Stimulated activated CD4-positive, alpha-beta T cell treated with anti-CD3 and anti-CD28 coated beads, Interleukin-15, amount 100 ng/mL, for 48 hours (primary cell): ENCODE measurements at places on chromosomes 11 and 22.

GRCh38 chr11:131491503-131491902 is 121.1 kb downstream of the NTM start:
- no peak for DNase-seq

GRCh38 chr11:10293423-10294289 is at the start of gene SBF2:
Gene SBF2 (minus strand): TSS chr11:10294219. CDS start chr11:10294069, 150 bp downstream.
- DNase-seq, result peak; percentile 70

DNA sequence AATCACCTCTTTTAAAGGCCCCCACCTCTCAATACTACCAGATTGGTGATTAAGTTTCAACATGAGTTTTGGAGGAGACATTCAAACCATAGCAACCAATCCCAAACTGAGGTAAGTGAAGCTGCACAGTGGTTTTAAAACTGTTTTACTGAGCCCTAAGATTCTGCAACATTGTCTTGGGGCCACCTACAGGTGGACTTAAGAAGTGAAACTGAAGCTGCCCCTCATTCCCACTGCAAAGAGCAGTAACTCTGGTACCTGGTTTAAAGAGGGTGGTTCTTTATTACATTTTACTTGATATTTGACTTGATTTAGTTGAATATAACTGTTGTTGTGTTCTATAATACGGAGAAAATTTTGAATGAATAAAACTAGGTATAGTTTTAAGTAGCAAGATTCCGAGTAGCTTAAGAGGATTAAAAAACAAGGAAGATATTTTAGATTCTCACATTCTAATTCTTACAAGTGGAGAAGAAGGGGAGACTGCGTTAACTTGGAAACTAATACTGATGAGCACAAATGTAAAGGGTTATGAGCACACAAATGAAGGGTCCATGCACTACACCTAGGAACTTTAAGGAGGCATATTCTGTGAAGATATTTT is 26.7 kb downstream of the SYT9 start:
- no peak for DNase-seq

DNA sequence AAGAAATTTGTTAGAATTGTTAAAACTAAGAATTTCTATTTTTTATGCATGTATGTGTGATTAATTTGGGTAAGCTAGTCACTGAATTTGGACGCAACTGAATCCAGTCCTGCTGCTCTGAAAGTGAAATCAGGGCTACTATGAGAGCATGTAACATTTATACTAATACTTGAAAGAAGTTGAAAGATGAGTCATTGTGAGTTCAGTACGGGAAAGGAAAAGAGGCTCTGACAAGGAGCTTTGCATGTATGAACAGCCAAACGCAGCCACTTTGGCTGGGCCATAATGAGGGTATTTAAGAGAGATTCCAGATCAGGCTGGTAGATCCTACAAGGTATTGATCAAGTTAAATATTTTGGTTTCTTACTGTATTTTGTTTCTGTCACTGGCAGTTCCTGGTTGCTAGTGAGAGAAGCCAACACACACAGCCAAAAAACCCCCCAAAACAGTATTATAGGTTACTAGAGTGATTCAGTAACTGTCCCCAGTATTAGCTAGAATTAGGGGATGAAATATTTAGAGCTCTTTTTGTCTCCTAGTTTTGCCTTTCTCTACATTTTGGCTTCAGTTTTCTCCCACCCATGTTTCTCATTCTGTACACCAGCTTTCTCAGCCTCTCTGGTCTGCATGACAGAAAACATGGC is 14.1 kb downstream of the AASDHPPT start:
- no peak for DNase-seq

DNA sequence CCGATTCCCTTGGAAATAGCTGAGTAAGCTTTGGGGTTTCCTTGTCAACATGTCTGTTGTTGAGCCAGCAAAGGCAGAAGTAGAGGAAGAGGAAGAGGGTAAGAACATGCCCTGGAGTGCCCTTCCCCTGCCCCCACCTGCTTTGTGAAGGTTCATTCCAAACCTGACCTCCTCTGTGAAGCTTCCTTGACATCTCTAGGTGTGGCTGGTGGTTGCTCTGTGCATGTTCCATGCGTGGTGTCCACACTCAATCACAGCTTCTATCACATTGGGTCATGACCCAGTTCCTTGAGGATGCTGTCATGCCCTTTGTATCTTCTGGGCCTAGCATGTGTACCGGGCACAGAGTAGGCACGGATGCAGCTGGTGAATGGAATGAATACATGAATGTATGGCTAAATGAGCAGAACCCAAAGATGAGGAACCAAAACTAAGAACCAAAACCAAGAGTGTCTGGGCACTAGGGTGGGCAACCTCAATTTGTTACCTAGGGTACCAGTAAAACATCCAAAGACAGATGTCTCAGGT is 23.7 kb upstream of the FXYD6 start:
- DNase-seq, result no peak

DNA sequence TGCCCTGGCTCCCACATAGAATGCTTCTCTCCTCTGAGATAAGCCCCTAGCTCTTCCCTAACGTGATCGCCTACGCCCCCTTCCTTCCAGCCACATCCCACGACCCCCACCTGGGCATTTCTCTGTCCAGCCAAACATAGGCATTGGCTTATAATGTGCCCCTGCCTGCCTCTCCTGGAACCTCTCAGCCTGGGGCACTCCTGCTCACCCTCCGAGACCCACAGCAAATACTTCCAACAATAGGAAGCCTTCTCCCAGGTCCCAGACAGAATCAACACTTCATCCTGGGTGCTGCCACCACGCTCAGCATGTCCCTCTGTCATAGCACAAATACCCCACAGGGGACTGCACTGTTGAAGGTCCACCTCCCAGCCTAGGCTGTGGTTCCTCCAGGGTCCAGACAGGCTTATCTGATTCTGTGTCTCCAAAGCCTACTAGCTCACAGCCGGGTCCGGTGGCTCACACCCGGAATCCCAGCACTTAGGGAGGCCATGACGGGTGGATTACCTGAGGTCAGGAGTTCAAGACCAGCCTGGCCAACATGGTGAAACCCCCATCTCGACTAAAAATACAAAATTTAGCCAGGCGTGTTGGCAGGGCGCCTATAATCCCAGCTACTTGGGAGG is 24.2 kb upstream of the TMPRSS4 start:
- DNase-seq, result no peak

- DNase-seq, result no peak
Measured at GRCh38 chr11:134716582-134716981, 304.5 kb upstream of the B3GAT1 start.

GRCh38 chr22:46401370-46401769 is 65.9 kb downstream of the TRMU start:
- DNase-seq, result no peak

DNA sequence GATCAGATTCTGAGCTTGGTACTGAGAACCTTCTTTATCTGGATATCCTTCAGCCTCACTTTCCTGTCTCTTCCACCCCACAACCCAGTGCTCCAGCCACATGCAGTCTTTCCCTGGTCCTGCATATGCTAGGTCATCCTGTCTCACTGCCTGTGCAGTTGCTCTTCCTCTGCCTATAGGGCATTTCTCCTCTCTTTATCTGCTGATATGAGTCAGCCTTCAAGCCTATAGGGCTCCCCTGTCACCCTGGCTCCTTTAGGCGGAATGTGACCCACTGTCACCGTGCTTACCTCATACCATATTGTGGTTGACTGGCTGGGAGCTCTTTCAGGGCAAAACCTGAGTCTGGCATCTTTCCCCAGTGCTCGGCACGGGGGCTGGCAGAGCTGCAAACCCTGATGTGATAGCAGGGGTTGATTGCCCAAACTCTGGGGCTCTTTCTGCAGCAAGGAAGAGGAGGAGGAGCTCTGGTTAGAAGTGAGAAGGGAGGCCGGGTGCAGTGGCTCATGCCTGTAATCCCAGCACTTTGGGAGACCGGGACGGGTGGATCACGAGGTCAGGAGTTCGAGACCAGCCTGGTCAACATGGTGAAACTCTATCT is 26.3 kb downstream of the MEI1 start:
- DNase-seq, result no peak

- DNase-seq, result no peak
Measured at GRCh38 chr11:40306938-40307548, 1152.4 kb downstream of the LRRC4C start.

GRCh38 chr22:45450921-45451651 is 37.6 kb downstream of the RIBC2 start:
- no peak for DNase-seq

DNA sequence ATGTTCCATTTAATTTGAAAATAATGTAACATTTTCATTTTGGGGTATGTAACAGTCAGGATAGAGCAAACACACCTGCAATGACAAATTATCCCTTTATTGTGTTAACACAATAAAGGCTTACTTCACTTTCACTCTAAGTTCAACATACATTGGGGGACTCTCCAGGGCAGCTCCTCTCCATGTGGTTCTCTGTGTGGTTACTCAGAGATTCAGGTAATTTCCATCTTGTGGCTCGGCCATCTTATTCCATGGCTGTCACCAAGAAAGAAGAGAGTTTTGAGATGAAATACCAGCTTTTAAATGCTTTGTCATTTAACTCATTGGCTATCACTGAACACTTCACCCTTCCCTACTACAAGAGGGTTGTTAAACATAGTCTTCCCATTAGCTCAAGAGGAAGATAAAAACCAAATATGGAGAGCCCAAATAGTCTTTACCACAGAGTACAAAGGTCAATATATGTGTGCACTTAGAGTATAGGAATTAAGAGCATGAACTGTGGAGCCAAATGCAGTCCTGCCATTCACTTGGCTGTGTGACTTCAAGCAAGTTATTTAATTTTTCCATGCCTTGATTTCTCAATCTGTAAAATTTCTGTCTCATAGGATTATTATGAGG is 10.6 kb upstream of the TPH1 start:
- DNase-seq, result no peak

DNA sequence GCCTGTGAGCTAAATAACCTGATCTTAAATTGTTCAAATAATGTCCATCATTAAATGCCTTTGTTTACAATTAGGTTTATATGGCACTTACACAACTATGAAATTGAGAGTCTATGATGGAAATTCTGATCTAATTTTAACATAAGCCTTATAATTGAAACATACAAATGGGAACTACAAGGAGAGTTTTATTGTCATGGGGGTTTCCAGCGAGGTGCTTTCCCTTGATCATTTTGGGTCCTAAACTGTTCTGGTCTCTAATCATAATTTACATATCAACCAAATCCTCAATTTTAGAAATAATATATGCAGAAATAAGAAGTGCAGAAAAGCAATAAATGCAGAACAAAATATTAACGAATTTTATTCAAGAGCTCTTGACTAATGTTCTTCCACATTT is 44.9 kb downstream of the RRAS2 start:
- DNase-seq, result no peak

DNA sequence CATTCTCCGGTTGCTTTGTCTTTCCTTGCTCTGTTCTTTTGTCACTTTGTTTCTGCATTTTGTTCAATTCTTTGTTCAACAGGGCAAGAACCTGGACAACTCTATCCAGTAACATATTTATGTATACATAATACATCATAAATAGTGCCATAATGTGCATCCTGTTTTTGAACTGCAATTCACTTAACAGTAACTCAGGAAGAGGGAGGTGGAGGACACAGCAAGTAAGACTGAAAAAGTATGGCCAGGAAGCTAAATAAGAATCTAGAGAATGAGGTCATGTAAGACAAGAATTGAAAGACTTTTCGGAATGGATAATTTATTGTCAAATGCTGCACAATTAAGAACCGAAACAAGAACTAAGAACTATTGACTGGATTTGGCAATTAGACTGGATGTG is 29.2 kb upstream of the CHORDC1 start:
- no peak for DNase-seq

GRCh38 chr11:105903113-105903512 is 118.9 kb downstream of the MSANTD4 start:
- DNase-seq, result no peak

- DNase-seq, result no peak
Measured at GRCh38 chr11:117623831-117624271, 173.2 kb downstream of the DSCAML1 start.

- DNase-seq, result no peak
Measured at GRCh38 chr11:112440518-112440917, 179.9 kb upstream of the PLET1 start.

DNA sequence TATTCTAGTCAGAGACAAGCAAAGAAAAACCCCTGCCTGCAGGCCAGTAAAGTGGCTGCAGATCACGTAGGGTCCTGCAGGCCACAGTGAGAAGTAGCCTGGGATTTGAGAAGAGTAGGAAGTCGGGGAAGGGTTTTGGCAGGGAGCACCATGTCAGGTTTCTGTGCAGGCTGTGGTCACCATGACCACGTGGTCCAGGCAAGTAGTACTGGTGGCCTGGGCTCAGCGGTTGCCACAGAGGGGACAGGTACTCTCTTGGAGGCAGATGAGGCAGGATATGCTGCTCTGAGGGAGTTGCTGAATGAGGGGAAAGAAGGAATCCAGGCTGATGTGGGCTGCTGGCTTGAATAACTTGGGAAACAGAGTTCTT is 46.5 kb downstream of the PISD start:
- DNase-seq, result no peak

DNA sequence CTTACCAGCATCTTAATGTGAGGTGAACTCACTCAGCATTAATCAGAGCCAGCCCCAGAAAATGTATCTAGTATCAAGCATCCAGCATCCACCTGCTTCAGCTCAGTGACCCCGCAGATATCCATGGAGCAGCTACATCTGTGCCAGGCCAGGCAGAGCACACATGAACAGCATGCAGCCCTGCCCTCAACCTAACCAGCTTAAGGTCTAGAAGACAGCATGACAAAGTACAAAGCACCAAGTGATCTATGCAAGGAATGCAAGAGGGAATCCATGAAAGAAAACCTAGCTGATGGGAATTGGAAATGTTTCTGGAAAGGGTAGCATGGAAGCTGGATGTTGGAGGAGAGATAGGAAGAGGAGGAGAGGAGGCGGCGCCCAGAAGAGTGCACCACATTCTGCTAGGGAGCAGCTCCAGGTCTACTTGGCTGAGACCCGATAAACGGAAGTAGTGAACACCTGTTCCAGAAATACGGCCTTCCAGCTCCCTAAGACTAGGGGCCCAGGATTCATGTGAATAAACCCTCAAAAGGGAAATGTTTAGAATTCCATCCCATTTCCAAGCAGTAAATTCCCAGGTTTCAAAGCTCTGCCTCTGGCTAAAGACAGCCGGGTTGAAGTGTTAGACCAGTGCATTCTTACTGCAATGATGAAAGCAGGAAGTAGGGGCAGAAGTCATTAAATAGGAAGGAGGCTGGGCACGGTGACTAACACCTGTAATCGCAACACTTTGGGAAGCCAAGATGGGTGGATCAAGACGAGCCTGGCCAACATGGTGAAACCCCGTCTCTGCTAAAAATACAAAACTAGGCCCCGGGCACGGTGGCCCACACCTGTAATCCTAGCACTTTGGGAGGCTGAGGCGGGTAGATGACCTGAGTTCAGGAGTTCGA is 23.5 kb upstream of the L3MBTL2 start:
- DNase-seq, result no peak

- no peak for DNase-seq
Measured at GRCh38 chr22:33012833-33013450, 45.2 kb downstream of the SYN3 start.
